ENCODE measurements at places on chromosomes 11 and 22.

- no peak for DNase-seq
These were observed 53.3 kb downstream of the FAT3 start for GRCh38 chr11:92277871-92278270.

GRCh38 chr11:102552020-102552419, 21.5 kb upstream of the MMP7 start:
- DNase-seq = no peak

DNA sequence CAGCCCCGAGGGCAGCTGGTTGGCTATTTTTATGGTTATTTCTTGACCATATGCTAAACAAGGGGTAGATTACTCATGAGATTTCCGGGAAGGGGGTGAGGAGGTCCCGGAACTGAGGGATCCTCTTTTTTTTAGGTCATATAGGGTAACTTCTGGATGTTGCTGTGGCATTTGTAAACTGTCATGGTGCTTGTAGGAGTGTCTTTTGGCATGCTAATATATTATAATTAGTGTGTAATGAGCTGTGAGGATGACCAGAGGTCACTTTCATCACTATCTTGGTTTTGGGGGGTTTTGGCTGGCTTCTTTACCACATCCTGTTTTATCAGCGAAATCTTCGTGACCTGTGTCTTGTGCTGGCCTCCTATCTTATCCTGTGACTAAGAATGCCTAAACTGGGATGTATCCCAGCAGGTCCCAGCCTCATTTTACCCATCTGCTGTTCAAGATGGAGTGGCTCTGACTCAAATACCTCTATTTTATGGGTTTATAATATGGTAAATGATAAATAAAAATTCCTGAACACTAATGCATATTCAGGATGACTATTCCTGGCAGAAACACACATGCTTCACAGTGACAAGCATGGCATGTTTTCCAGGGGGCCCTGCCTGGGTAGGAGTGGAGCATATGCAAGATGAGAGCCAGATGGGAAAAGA, 11.2 kb downstream of the KREMEN1 start:
- DNase-seq = peak; percentile 54

- no peak for DNase-seq
These were observed 46.9 kb upstream of the PICALM start for GRCh38 chr11:86115542-86116385.

- DNase-seq = no peak
These were observed 28.9 kb downstream of the PLEKHA7 start for GRCh38 chr11:16985297-16985696.

DNA sequence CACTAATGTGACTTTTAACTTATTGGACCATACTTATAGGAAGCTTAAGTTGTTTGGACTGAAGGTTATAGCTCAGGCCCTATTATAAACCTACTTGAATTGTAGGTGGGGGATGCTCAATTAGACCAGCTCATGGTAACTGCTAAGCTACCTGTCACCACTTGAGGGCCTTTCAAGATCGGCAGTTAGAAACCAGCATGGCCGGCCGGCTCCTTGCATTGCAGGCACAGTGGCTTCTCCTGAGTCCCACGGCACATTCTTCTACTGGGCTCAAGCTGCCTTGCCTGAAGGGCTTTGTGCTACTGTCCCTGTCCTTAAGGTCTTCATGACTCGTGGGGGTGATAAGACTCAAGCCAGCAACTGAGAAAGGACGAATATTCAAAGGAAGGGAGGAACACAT, 70.8 kb downstream of the TBC1D22A start:
- DNase-seq = no peak

- no peak for DNase-seq
These were observed 24.2 kb downstream of the ALX4 start for GRCh38 chr11:44285756-44286155.

DNA sequence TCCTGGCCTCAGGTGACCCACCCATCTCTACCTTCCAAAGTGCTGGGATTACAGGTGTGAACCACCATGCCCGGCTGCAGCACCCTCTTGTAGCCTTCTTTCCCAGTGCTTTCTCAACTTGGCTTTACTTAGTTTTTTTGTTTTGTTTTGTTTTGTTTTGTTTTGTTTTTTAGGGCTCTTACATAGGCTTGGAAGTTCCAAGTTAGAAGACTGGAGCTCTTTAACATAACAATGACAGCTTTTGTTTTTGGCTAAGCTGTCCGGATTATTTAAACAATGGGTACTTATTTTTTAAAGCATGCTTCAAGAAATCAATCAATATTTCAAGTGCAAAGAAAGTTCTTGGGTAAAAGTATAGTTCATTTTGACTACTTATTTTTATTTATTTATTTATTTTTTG, 25.9 kb downstream of the KMT2A start:
- DNase-seq = no peak

- DNase-seq = no peak
These were observed 34.5 kb upstream of the SEZ6L start for GRCh38 chr22:26134654-26135330.

DNA sequence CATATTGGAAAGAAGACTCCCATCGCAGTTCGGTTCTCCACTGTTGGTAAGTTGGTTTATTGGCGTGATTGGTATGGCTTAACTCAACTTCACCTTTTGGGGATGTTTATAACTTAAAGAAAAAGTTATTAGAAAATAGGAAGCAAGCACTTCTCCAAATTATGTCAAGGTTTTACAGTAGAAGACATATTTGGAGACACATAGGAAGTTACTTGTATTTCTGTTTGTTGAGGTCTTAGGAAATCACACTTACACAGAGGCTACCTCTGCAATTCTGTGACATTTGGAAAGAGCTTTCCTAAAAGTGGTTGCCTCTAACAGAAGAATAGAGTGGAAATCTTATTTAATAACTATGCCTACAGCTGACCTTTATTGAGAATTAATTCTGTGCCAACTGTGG, 12.3 kb downstream of the CAT start:
- no peak for DNase-seq

GRCh38 chr11:11793073-11793472, 48.7 kb upstream of the USP47 start:
- DNase-seq = no peak

DNA sequence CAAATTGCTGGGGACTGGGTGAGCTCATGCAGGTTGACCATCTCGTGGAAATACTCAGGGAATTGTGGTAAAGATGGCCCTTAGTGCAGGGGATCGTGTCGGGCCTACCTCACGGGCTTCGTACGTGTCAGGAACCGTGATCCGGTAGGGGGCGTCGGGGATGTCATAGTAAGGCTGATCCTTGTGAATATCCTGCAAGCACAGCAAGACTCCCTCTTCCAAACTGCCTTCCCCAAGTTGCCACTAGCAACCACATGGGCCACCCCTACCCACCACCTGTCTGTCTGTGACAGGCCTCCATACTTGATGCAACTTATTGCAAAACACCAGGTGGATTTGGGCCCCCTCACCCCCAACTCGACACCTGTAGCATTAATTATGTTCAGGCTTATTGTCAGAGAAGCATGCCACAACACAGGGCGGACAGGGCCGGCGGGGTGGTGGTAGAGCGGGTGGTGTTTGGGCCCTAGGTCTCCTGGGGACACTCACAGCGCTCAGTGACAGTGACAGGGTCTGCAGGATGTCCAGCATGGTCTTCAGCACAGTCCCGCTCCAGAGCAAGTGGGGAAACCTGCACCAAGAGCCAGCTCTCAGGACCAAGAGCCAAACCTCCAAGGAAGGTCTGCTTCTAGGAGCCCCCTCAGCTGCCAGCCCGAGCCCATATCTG, 22.6 kb upstream of the SERPIND1 start:
- no peak for DNase-seq

- DNase-seq = no peak
These were observed 451.3 kb upstream of the B3GAT1 start for GRCh38 chr11:134863294-134863693.

GRCh38 chr11:126838779-126839178, 161.8 kb downstream of the KIRREL3 start:
- DNase-seq = no peak

DNA sequence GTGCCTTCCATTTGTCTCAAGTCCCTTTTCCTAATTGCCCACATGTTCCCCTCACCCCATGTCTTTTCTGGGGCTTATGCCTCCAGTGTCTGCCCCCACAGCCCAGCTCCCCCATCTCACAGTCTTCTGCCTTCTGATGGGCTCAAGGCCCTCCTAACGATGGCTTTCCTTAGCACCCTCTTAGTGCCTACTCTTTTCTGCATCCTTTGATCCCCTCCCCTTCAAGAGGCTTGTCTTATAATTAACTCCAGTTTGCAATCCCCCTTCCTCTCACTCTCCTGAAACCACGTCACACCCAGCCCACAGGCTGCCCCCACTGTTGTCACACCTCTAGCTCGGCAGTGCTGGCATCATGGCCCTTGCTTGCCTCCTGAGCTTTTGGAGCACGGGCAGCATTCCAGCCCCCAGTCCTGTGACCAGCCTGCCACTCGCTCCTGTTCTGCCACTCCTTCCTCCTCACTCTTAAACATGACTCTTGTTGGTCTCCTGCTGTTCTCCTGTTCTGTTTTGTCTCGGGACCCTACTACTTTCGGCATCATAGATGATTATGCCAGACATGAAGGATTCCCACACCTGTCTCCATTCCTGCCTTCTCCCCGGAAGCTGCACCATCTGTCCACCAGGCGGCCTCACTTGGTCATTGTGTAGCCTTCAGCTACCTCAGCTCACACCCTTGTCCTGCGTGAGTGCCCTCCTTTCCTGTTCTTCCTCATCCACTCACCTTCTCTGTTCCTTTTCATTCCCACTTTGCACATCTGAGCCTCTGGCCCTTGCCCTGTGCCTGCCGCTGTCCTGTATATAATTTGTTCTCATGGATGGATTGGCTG, 26.1 kb downstream of the UBE2L3 start:
- DNase-seq = no peak

- no peak for DNase-seq
These were observed 147.0 kb downstream of the PAX6 start for GRCh38 chr11:31664129-31664528.

- DNase-seq = no peak
These were observed 29.3 kb upstream of the LIPT2 start for GRCh38 chr11:74522776-74523175.

GRCh38 chr22:23268139-23268712, 87.9 kb downstream of the BCR start:
- DNase-seq = no peak

GRCh38 chr11:120170741-120171261, 32.9 kb upstream of the TRIM29 start:
- no peak for DNase-seq

GRCh38 chr11:124920870-124921609, 2.0 kb downstream of the HEPN1 start:
- peak; percentile 84 for DNase-seq

All from CD4-positive, alpha-beta T cell treated with Interferon alpha-2 for 1 hour (primary cell).